CD4-positive, alpha-beta memory T cell (primary cell): ENCODE measurements at places on chromosomes 12 and 14.

DNA sequence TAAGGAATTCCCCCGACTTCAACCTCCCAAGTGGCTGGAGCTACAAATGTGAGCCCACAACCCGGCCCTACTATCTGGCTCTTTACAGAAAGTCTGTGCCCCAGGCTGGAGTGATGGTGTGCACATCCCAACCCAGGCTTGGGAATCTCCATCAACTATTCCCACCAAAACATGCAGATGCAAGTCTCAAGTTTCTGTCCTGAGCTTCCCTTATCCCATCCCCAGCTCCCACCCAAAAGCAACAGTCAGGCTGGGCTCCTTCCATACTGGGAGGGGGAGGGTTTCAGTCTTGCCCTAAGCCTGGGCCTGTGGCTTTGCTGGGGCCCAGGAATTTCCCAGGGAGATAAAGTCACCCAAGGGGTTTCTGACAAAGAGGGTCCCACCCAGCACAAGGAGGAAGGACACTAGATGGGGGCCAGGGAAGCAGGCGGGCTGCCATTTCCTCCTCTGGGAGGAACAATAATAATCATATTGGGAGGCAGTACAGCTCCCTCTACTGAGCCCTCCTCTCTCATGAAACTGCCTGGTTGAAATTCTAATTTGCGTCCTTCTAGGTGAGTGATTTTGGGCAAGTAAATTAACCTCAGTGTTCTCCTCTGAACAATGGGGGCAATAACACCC, 8.0 kb downstream of the SLC8B1 start:
- DNase-seq, result no peak

DNA sequence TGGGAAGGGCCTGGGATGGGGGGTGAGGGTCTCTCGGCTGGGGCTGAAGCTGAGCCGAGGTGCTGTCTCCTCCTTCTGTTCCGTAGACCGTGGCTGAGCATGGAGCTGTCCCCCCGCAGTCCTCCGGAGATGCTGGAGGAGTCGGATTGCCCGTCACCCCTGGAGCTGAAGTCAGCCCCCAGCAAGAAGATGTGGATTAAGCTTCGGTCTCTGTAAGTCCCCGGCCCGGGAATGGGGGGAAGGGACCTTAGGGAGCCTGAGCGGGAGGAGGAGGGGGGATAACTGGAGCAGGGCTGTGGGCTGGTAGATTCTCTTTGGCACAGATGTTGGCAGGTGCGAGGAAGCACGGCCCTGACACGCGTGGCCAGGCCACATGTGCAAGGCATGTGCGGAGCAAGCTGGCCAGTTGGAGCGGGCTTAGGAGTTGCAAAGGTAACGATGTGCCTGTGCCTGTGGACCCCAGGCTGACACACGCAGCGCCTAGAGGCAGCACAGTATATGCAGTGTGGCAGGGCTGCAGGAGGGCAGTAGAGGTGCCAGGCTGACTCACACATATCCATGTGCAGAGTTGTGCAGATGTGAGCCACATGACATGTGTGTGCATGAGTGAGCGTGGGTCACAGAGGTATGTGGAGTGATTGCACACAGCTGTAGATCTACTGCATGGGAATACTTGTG, 512 bp downstream of the PDE1B start:
- DNase-seq, result no peak

GRCh38 chr12:89710873-89711750, 2.5 kb upstream of the ATP2B1 start:
- no peak for DNase-seq

DNA sequence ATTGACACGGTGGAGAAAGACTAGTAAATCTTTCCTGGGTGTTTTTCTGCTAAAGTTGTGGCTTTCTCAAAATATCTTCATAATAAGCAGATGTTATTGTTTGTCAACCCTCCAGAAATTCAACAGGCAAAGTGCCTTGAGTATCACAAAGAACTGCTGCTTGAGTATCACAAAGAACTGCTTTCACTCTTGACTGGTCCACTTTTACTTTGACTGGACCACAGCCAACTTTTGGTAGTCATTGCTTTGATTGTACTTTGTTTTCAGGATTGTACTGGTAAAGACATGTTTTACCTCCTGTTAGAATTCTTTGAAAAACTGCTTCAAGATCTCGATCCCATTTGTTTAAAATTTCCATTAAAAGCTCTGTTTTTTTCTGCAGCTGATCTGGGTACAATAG, 62.6 kb downstream of the PDZRN4 start:
- DNase-seq, result no peak

DNA sequence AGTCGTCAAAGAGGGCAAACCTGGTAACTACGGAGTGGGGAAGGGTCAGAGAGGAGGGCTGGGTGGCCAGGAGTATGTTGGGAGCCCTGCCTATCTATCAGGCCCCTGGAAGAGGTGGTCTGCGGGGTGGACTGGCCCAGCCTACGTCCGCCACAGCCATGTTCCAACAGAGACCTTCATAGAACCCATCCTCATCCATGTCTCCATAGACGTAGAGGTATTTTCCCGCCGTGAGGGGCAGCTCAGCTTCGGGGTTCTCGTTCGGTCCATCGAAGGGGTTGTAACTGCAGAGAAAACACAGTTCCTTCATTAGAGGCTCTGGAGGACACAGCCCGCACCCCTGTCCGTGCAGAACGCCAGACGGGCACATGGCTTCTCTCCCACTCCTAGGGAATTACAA, 107.3 kb downstream of the PIWIL1 start:
- no peak for DNase-seq

GRCh38 chr14:61438860-61439765, 117.7 kb downstream of the PRKCH start:
- peak; percentile 36 for DNase-seq

GRCh38 chr12:1660304-1661187, 30.3 kb upstream of the ADIPOR2 start:
- DNase-seq, result peak; percentile 91

GRCh38 chr12:112740387-112740934, 51.1 kb upstream of the RPH3A start:
- no peak for DNase-seq

GRCh38 chr12:104536841-104537240, 80.1 kb downstream of the CHST11 start:
- no peak for DNase-seq

DNA sequence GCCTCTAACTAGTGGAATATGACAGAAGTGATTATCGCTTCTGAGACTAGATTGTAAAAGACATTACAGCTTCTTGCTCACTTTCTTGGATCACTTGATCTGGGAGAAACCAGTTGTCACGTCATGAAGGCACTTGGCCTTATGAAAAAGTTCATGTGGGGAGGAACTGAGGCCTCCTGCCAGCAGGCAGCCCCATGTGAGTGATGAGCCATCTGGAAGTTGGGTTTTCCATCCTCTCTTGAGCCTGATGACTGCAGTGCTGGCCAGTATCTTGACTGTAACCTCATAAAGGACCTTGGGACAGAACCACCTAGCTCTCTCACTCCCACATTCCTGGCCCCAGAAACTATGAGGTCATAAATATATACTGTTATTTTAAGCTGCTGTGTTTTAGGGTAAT, 28.0 kb downstream of the TTLL5 start:
- no peak for DNase-seq

GRCh38 chr12:78095623-78096022, 264.9 kb downstream of the NAV3 start:
- no peak for DNase-seq

GRCh38 chr12:47281667-47282171, 202.0 kb upstream of the AMIGO2 start:
- DNase-seq, result no peak

DNA sequence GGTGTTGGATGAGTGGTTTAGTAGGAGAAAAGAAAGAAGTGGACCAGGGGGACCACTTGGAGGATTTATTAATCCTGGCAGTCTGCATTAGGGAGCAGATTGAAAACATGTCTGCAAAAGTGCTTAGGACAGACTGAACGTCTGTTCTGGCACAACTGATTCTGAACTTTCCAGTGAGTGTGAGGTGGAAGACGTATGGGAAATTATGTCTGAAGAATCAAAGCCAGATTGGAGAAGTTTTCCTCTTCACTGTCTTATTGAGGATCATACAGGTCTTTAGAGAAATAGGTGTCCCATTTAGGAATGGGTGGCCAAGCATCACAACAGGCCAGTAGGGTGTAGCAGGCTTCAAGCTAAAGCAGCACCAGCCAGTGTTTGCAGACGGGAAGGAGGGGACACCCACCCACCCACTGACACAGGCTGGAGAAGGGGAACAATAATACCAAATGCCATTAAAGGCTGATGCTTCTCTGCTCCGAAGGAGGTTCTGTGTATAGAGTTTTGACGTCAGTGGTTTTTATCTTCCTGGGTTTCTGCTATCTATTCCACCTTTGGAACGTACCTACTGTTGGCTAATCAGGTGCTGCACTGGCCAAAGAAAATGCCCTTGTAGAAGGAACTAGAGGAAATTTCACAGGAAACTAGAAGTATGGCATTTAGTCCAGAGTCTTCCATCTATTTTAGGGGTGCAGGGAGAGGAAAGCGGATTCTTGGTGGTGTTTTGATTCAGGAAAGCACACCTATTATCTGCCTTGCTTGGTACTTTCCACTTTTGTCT, 1.8 kb downstream of the SRRM4 start:
- no peak for DNase-seq

- no peak for DNase-seq
Observed at GRCh38 chr14:102602421-102603292, 10.2 kb downstream of the RCOR1 start.

DNA sequence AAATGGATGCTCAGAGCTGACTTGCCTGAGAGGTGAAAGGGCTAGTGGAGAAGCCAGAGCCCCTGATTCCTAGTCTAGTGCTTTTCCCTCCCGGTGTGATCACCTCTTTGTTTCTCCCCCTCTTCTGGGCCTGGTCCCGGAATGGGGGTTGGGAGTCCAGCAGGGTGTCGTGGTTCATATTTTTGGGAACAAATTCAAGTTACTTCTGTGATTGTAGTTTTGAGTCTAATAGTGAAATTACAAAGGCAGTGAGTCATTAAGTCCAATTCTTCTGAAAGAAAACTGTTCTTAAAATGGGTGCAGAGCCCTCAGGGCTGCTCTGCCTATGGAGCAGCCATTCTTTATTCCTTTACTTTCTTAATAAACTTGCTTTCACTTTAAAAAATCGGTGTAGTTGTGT, 7.6 kb downstream of the SUSD6 start:
- DNase-seq, result no peak

GRCh38 chr14:62307844-62308243, 545.6 kb downstream of the SNAPC1 start:
- no peak for DNase-seq

DNA sequence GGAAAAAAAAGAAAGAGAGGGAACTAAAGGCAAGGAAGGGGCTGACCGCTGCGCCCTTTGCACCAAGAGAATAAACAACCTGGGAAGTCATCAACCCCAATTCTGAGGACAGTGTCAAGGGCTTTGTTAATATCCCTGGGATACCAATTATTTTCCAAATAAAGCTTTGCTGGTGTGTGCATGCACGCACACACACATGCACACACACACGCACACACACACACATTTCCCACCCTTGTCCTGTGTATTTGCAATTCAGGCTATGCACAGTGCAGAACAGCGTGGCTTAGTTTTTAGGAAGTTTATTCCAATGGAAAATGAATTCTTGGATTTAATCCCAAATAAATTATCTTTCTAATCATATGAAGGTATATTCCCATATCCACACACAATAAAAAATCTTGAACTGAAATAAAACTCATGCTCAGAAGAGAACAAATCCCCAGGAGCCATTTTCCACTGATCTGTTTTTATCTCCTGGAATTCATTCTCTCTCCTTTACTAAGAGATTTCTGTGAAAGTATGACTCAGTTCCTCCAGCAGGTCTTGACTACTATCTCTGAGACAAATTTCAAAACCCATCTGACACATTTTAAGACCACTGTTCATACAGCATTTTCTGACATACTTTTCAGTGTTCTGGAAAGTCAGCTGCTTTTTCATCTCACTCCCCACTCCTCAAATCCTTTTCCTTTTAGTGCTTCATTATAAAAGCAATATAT, 334.4 kb upstream of the ATP2B1 start:
- DNase-seq, result no peak

- DNase-seq, result no peak
Observed at GRCh38 chr14:94143239-94143638, 13.8 kb upstream of the IFI27L2 start.

DNA sequence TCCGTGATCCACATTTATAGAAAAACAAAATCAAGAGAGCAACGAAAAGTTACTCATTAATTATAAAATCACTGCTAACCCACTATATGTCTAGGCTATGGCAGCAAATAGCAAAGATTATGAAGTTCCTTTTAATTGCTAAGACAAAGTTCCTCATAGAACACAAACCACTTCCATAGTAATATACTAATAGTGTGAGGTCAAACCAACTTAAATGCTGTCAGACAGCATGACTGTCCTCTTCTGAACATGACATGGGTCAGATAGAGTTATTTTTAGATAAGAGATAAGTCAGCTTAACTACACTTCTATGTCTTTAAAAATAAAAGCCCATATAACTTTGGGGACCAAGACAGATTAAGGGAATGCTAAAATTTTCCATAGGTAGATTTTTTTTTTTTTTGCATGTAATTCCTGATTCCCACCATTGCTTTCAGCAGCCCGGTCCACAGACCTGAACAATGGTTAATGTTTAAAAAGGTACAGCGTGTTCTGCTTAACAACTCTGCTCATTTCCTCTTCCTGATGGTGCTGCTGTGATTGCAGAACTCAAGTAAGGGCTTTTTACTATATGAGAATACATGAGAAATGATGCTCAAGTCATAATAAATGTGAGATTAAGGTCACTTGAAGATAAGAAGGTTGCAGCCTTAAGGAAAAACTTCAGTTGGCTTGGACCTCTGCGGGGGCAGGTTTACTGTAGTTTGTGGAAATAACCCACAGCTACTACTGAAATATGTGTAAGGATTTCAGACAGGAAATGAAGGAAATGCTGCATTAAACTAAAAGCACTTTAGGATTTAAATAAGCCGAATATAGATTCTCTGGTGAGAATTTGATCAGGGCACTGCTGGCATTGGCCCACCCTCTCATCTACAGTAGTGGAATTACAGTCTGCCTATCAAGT, 37.7 kb upstream of the DUSP6 start:
- no peak for DNase-seq

DNA sequence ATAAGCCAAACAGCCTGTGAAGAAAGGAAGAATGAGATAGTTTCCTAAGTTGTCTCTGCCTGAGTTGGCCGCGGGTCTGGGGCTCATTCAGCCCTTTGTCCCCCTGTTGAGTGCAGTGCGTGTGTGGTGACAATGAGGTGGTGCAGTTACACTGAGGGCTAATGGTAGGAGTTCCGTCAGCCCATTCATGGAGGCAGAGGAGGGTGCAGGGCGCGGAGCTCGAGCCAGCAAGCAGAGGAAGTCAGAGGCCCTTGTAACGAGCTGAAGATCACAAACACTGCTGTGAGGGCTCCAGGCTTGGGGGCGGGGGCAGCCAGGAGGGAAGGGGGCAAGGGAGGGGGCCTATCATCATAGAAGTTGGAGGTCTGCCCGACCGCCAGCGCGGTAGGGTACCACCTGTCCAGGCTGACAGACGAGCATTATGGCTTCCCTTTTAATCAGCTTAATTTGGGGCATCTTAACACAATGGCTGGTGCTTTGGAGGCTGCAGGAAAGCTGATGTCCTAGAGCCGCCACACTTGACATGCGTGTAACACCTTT, 20.5 kb downstream of the CCND2 start:
- peak; percentile 24 for DNase-seq

DNA sequence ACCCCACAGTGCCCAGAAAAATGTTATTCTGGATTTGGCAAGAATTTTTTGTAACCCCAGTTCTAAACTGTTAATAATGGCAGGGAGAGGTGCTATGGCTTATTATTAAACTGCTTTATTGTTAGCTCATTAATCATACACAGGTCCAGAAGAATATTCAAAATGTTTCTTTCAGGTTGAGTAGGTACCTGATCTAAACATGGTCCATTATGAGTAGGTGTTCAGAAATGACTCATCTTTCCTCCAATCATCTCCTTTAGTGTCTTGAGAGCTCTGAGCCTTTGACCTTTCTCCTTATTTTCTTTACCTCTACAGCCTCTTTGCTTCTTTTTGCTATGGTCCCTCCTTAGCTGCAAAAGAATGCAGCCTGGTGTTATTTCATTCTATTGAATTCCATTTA, 211.0 kb upstream of the GARIN6 start:
- DNase-seq, result no peak
